IMR-90 (cell line): ENCODE measurements at places on chromosomes 5 and 9.

DNA sequence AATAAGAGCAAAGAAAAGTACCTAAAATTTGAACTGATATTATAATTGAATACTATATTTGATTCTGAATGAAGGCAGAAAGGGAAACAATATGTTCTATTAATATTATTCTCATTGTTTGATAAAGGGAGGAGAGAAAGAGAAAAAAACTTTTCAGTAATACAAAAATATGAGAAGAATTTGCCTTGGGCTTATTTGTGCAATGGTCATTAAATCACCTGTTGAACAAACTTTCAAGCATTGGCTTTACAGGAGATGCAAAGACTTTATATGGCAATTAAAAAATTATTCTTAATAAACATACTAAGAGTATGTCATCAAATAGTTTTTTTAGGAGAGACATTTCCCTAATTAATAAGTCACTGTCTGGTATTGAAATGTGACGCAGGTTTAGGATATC is 85.0 kb downstream of the CSNK1G3 start:
- DNase-seq: no peak

DNA sequence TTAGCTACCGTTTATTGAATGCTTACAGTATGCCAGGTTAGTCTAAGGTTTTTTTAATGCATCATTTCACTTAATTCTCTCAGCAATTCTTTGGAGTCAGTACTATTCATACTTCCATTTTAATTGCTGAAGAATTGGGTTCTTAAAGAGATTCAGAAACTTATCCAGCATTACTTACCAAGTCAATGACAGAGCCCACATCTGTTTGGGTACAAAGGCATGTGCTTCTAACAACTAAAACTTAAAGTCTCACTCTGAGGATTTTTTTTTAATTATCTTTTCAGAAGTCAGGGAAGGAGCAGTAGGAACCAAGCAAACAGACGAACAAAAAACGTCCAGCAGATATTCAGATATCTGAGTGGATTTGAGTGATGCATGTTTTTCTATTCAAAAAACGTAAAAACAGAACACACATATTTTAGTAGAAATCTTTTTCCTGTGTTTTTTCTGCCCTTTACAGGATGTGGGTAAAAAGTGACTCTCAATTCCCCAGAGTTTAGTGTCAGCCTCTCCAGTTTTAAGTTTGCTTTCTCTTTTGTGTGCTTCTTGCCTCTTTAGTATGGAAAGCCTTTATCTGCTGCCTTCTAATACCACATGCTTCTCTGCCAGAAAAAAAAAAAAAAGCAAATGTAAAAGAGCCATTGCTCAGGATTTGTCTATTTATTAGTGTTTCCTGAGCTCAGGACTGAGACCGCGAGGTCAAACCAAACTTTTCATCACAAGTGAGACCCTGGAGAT is 118.0 kb downstream of the PRKACG start:
- DNase-seq: no peak

DNA sequence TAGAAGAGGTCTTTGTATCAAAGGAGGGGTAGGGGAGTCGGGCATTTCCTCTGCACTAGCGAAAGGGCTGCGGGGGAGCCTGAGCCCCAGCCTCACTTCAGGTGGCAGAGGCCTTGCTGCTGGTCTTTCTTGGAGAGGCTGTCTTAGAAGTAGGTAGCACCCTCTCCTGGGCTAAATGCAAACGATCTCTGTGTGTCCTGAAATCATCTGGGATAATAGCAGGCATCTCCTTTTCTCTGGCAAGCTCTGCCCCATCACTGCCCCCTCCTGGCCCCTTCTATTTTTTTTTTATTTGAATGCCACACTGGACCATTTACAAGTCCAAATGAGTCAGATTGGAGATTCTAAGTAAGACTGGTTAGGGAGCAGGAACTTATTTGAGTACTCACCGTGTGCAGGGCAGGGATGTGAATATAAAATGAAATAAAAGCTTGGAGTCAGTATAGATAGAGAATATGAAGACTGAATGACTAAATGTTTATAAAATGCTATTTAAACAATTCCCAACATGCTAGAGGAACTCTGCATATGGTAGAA is 137.1 kb downstream of the FGF1 start:
- peak; percentile 97 for DNase-seq

DNA sequence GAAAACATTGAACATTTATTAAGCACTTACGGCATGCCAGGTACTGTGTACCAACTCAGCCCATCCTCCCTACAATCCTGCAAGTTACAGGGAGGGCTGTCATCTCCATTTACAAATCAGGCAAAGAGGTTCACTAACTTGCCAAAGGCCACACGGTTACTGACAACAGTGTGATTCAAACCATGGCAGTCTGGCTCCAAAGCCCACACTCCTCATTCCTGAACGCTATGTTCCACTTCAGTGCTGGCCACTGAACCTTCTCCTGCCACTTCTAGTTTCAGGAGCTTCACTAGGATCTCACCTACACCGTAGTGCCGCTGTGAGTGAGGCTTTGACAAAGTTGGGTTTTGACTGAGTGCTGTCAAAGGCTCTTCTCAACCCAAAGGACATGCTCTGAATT is 7.2 kb upstream of the LIFR start:
- DNase-seq: no peak

GRCh38 chr5:107601076-107601475 is 69.7 kb downstream of the EFNA5 start:
- DNase-seq: no peak

DNA sequence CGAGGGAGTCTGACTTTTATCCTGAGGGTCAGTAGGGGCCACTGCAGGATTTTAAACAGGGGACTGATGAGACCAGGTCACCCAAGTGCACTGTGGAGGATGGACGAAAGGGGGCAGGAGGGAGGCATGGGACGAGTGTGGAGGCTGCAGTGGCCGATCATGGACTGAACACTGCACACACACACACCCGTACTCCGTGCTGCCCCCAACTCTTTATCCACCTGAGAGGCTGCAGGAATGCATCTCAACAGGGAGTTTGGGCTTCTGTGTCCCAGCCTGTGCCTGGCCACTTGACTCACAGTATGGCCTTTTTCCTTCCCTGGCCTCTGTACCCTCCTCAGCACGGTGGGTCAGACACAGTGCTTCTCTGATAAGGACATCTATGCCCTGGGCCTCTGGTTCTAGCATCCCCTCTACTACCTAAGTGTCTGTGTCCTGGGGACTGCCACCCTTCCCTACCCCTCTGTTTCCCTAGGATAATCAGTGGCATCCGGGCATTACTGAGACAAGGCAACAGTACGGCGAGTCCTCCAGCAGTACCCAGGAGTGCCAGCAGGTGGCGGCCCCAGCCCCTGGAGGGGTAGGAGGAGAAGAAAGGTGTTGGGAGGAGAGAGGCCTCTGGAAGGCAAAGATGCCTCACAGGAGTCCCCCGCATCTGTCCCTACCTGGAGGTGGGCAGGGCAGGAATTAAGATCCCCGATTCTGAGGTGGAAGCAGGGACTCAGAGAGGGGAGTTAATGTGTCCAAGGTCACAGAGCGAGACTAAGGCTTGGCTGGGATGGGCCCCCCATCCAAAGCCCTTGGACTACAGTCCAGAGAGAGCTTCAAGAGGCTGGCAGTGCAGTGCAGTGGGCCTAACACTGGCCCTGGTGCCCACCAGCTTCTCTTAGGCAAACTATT is 5.1 kb upstream of the CDX1 start:
- peak; percentile 65 for DNase-seq

DNA sequence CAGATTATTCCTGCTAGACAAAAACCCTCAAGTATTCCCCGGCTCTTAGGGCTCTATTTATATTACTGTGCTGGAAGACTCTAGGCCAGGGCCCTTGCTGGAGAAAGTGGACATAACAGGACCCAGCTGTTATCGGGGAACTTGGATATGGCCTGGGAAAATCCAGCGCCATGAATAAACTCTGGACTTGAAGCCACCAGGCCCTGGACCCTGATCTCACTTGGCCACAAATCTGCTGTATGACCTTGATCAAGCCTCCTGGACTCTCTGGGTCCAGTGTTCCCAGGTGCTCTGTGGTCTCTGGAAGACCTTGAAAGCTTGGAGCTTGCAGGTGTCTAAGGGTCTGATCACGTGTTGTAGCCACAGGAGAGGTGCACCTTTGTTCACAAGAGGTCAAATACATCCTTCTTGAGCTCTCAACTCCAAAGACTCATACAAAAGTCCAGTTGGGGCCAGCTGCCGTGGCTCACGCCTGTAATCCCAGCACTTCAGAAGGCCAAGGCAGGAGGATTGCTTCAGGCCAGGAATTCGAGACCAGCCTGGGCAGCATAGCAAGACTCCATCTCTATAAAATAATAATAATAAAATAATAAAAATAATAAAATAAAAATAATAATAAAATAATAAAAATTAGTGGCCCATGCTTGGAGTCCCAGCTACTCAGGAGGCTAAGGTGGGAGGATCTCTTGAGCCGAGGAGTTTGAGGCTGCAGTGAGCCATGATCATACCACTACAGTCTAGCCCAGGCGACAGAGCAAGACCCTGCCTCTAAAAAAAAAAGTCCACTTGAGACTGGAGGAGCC is 26.5 kb downstream of the COL27A1 start:
- peak; percentile 49 for DNase-seq

GRCh38 chr5:163094492-163095180 is 342.8 kb upstream of the CCNG1 start:
- DNase-seq: no peak

DNA sequence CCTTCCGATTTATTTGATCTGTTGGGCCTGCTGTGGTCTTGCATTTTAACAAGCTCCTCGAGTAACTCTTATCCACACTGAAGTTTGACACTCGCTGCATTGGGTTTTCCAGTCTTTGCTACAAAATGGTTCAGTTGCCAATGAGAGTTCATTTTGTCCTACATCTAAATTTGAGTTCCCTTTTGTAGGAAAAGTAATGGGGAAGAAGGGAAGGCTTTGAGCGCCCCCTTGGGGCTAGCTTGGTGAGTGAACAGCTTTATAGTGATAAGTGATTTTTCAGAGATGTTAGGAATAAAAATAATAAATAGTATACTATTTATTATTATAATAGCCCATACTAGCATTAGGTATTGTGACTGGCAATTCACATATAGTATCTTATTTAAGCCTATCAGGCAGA is 89.9 kb upstream of the GNAQ start:
- peak; percentile 58 for DNase-seq

DNA sequence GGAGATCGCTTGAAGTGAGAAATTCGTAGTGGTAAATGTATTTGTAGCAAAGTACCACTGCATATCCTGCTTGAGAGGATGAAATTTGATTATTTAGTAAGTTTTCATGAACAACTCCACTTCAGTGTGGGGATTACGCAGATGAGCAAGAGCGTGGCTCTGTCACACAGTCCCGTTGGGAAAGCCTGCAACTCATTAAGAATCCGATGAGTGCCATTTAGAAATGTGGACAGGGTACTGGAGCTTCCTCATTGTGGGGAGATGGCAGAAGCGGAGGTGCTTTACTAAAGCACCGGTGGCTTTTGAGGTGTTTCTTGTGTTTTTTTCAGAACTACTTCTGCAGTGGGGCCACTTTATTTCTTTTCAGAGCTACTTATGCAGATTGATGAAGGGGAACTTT is 1.4 kb downstream of the TJP2 start:
- DNase-seq: no peak

DNA sequence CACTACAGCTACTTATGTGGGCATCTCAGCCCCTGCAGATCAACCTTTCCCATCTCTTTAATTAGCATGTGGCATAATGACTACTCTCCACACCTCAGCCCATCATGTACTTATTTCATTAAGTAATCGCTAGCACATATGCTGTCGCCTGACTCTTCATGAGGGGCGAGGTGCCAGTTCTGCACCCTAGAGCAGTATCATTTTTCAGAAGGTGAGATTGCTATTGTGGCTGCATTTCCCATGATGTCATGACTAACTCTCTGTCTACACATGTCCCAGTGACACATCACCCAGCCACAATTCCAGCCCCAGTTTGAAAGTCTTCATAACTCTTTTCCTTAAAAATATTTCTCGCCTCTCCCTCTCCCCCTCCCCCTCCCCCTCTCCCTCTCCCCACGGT is 7.6 kb upstream of the F2RL1 start:
- DNase-seq: peak; percentile 73
